ENCODE measurements at places on chromosomes 2 and 18. TPM values are rescaled to one million over a fixed set of nuclear protein-coding genes. Genes with fewer than 3 reads are reported as not detected.
A peak's percentile ranks its signal among the peaks of the same experiment; 100 is the strongest.

Gene PLEKHA3
- total RNA-seq: 33.8 TPM

Gene GALNT5
- total RNA-seq: not detected

Gene IMMT
- total RNA-seq: 76.2 TPM

Gene ACMSD
- total RNA-seq: not detected

Gene MBD5
- 78.1 TPM for total RNA-seq

GRCh38 chr2:25309402-25309801 lies 32.3 kb downstream of the DNMT3A start:
- no peak for DNase-seq

Gene VIL1
- 0.17 TPM for total RNA-seq

DNA sequence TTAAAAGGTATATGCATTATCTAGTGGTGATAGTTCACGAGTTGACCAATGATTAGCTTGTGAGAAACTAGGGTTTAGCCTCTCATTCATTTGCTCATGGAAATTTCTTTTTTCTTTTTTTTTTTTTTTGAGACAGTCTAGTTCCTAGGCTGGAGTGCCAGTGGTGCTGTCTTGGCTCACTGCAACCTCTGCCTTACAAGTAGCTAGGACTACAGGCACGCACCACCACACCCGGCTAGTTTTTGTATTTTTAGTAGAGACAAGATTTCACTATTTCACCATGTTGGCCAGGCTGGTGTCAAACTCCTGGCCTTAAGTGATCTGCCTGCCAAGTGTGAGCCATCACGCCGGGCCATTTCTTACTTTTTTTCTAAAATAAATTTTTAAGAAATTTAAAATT lies 14.0 kb downstream of the KDM3A start:
- DNase-seq: no peak

GRCh38 chr2:109433926-109434325 lies 179.8 kb downstream of the SEPTIN10 start:
- peak; percentile 67 for DNase-seq

GRCh38 chr2:108884619-108885018 lies 98.0 kb downstream of the CCDC138 start:
- DNase-seq: no peak

DNA sequence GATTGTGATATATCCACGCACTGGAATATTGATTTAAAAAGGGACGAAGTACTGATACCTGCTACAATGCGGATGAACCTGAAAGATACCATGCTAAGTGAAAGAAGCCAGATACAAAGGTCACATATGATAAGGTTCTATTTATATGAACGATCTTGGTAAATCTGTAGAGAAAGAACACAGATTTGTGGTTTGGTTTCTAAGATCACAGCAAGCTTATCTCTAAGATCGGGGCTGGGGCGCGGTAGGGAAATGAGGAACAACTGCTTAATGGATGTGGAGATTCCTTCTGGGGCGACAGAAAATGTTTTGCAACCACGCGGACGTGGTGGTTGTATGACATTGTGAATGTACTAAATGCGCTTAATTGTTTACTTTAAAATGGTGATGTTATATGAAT lies 60.1 kb downstream of the NEDD4L start:
- DNase-seq: no peak

Gene POTEC
- total RNA-seq: not detected

Gene MATN3
- total RNA-seq: not detected

DNA sequence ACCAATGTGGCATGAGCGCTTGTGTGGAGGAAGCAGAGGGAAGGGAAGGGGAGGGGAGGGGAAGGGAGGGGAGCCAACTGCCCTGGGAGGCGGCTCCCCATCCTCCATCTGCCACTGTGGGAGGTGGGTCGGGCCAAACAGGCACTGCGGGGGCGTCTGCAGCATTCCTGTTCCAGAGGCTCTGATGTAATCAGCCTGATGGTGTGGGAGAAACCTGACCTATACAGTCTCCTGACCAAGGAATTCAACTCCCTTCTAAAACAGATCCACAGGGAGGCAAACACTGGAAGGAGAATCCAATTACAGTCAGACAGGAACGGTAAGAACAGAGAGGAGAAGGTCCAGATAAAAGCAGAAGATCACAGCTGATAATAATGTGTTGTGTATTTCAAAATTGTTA lies 88.8 kb downstream of the CD8B2 start:
- DNase-seq: no peak

Gene SNRPD1
- total RNA-seq: 28.7 TPM

DNA sequence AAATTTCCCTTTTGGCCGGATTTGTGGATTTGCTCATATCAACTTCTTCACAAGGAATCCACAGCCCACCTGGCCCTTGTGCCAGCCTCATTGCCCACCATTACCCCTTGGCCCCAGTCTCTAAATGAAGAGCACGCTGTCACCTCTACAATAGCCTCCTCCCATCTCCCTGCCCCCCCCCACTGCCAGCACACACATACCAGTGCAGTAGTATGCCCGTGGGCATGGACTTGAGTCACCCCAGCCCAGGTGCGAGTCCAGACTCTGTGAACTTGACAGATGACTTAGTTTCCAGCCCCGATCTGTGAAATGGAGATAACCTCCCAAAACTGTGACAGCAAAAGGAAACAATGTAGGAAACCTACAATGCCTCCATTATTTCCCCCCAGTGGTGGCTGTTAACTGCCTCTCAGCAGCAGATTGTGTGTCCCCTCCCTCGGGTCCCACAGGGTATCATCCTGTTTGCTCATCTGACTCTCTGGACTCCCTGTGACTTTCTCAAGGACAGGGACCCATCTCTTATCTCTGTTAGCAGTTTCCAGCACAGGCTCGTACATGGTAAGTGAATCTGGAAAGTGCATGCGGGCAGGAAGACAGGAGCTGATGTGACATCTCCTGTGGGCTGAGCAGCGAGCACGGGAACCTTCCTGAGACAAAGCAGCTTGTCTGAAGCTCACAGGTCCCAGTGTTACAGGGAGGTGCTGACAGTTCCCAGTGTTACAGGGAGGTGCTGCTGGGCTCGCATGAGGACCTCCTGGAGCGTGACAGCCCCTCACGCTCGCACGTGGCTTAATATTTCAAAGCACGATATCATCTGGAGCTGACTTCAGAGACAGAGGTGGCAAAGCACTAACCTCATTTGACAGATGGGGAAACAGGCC lies 4.2 kb upstream of the TMEM185B start:
- DNase-seq: peak; percentile 74

Gene KCNIP3
- 5.2 TPM for total RNA-seq

- no peak for DNase-seq
These were observed 654.9 kb upstream of the SYT4 start for GRCh38 chr18:43932140-43932539.

Gene IL36RN
- total RNA-seq: not detected

- no peak for DNase-seq
These were observed 17.7 kb upstream of the SP3 start for GRCh38 chr2:173982918-173983317.

Gene MYCN
- total RNA-seq: not detected

- no peak for DNase-seq
These were observed 179.1 kb downstream of the ERBB4 start for GRCh38 chr2:212359425-212360067.

GRCh38 chr18:66222174-66222573 lies 381.7 kb downstream of the CDH19 start:
- no peak for DNase-seq

GRCh38 chr2:31016648-31017047 lies 121.6 kb downstream of the GALNT14 start:
- DNase-seq: no peak

GRCh38 chr2:179592167-179592936 lies 269.1 kb downstream of the ZNF385B start:
- DNase-seq: no peak

- no peak for DNase-seq
These were observed 18.6 kb downstream of the PRKD3 start for GRCh38 chr2:37306024-37306423.

Gene TMEM163
- total RNA-seq: 2.4 TPM

Gene TWSG1
- 26.9 TPM for total RNA-seq

Gene ACTR1B
- total RNA-seq: 70.8 TPM

Gene CYP27C1
- total RNA-seq: 0.25 TPM

DNA sequence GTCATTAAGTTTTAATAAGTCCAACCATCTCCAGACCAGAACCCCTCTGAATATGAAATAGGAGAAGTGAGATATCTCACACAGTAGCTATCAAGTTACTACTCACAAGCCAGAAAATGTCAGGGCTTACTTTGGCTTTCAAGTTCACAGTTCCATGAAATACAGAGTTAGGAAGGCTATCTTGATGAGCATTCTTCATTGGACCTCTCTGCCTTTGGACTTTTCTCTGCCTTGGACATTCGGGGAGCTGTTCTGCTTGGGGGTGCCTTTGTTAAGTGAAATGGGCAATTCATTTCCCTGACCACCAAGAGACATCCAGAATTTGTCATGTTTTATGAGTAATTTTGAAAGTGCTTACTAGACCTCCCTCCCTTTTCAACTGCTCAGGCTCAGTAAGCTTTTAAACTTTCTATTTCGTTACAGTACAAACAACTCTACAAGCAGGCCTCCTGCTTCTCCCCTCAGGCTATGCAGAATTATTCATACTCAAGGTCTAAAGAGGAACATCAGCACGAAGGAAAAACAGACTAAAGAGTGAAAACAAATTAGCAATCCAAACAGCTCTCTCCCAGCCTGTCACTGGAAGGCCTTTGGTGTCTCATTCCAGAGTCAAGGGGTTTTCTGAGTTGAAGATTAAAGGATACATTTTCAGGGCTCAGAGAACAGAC lies 95.3 kb downstream of the MREG start:
- DNase-seq: no peak

- no peak for DNase-seq
These were observed 143.5 kb upstream of the CWC22 start for GRCh38 chr2:180150606-180151005.

GRCh38 chr2:222882484-222882928 lies 21.7 kb downstream of the ACSL3 start:
- DNase-seq: no peak

DNA sequence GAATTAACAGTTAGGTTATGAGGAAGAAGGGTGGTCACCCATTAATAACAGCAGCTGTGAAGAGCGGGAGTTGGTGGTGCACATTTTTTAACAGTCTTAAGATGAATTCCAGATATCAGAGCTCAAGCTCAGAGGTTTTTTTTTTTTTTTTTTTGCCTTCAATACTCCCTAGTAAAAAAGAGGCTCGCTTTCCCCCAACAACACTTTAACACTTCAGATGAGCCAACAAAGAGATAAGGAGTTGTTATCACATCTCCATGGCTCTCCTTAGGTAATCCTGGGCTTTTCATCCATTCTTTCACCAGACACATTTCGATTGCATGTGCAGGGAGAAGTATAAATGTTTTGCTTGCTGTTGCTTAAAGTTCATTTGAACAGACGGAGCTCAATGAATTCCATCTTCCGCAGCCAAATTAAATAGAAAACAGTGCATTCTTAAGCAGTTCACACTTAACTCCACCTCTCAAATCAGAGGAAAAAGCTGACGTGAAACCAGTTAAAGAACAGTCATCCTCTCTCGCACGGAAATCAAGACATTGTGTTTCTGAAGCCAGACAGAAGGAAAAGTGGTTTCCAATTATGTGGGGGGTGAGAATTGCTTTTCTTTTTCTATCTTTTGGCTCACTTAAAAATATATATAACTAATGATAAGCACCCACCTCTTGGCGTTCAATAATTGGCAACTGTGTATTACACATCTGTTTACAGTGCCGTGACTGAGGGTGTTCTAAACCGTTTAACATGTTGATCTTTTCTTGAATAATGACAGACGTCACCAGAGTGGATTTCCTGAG lies 118.2 kb downstream of the ZNF521 start:
- no peak for DNase-seq

Gene DOCK10
- total RNA-seq: 167 TPM

GRCh38 chr2:60553495-60554073 lies at the start of gene BCL11A:
Gene BCL11A, minus strand, starts transcription at chr2:60553654. Its CDS starts 384 bp downstream, at chr2:60553270.
- DNase-seq: peak; percentile 88

DNA sequence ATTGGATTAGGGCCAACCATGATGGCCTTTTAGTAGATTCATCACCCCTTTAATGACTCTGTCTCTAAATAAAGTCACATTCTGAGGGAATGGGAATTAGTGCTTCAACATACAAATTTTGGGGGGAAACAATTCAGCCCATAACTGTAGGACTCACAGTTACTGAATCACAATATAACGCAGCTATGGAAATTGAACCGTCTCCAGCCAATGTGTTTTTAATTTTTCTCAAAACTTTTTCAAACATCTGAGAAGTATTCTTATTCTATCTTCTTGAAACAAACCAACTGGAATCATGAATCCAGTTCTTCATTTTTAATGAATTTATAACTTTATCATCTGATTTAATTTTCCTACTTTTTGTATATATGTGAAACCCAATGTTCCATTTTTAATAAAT lies 373.1 kb upstream of the SYT4 start:
- no peak for DNase-seq

- no peak for DNase-seq
These were observed 54.2 kb downstream of the TSN start for GRCh38 chr2:121809607-121810006.

GRCh38 chr2:1717113-1717512 lies 27.2 kb downstream of the PXDN start:
- no peak for DNase-seq
